ENCODE measurements at places on chromosomes 1 and 21.

DNA sequence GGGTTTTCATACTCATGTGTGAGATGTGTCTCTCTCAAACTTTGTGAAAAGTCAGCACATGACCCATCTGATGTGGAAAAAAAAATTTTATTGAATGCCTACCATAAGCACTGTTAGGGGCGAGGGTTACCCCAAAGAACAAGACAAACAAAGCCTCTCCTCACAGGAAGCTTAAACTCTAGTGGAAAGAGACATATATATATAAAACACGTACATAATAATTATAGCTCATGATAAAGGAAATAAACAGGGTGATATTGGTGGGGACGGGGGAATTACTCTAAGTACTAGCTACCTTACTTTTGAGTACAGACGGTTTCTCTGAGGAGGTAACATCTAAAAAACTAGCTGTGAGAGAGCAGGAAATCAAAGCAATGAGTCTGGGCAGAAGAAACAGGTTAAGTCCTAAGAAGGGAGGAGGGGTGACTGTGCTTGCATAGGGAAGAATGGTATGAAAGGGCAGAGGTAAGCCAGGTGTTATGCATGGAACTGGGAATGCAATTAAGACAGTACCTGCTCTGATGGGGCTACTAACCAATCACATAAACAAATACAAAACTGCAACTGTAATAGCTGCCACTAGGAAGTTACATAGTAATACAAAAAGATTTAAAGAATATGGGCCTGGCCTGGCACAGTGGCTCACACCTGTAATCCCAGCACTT lies 4.5 kb downstream of the LIN9 start:
- no peak for DNase-seq

DNA sequence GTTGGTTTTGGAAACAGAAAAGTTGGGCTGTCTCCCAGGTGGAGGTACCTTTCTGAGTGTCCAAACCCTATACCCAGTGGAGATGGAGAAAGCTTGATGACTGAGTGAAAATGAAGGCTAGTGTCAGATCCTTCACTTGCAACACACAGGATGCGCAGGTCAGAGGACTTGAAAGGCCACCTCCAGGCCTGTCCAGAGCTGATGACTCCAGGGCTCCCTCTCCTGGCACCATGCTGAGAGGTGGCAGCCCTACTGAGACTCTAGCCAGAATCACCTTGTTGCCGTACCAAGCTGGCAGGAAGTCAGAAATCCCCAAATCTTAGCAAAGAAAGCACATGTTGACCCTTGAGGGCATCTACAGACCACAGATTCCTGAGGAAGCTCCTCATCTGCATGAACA lies 16.4 kb downstream of the KNCN start:
- no peak for DNase-seq

DNA sequence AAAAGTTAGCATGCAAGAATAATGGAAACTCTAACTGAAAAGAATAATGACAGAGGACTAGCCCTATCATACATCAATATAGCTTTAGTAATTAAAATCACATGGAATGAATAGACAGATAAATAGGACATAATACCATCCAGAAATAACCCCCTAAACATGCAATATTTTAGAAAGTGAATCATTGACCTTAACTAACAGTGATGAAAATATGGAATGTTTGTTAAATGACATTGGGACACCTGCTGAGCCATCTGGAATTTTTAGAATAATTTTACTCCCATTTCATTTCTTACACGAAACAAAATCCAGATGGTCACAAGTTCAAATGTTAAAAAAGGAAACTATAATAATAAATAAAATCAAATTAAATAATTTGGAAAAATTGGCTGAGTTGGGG lies 53.1 kb upstream of the FMO3 start:
- DNase-seq: no peak

GRCh38 chr1:98398649-98399048 lies 262.9 kb upstream of the SNX7 start:
- no peak for DNase-seq

DNA sequence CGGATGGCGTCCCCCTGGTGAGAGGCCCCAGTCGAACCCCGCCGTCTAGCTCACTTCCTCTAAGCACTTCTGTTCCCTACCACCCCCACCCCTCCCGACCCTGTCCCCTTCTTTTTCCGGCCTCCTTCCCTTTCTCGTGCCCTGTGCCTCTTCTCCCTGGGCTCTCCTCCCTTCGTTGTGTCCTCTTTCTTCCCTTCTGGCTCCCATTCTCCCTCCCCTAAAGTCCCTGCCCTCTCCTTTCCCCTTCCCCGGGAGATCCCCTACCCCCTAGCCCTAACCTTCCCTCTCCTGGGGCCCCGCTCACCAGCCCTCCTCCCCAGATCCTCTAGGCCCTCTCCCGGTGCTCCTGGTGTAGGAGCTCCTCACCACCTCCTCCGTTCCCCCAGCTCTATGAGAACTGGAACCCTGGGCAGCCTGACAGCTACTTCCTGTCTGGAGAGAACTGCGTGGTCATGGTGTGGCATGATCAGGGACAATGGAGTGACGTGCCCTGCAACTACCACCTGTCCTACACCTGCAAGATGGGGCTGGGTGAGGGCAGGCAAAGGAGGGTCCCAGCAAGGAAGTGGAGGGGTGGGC lies 15.9 kb downstream of the BCAN start:
- DNase-seq: no peak

DNA sequence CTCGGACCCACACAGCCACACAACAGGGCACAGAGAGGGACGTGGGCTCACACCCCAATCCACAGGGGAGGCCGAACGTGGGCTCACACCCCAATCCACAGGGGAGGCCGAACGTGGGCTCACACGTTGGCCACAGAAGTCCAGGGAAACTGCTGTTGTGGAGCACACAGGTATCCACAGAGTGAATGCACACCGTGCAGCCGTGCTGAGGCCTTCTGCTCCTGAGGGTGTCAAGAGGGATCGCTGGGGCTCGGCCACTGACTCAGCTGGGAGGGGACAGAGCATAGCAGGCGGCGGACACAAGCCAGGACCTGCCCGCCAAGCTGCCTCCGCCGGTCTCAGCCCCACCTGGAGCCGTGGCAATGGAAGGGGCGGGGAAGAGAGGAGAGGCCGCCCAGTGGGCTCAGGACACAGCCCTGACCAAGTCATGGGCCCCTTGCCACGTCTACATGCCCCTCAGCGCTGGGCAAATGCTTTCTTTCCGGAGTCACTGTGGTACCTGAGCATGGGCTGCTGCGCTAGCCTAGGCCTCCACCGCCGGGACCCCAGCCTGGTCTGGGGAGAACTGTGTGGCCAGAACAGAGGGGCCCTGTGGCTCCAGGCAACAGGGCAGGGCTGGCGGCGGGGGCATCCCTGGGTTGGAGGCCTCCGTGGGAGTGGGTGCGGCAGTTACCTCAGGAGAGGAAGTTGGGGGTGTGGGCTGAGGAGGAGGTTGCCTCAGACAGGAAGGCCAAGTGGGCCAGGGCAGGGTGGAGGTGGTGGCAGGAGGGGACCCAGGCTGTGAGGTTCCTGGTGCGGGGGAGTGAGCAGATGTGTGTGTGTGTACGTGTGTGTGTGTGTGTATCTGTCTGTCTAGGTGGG lies 1.2 kb downstream of the SYTL1 start:
- no peak for DNase-seq

All from NCI-H446 (cell line).